Heart left ventricle (tissue), 16 donors: ENCODE measurements at places on chromosomes 16 and 17. TPM values are rescaled to one million over a fixed set of nuclear protein-coding genes. Genes with fewer than 3 reads are reported as not detected.

GRCh38 chr16:3065742-3066439 is 451 bp downstream of the IL32 start:
- DNase-seq: no peak

DNA sequence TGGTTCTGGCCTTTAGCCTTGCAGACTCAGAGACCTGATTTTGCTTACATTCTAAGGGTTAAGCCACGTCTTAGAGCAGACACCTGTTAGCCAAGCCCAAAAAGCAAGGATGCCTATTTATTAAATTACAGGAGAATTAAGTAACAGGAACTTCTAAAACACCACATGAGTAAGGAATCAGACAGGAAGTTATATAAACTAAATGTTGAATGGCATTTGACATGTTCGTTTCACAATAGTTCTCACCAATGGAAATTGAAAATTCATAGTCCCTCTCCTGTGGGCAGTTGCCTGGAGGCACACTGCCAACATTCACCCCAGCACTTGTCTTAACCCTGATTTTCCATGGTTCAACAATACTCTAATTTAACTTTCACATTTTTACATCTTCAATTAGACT is 9.0 kb downstream of the KRTAP9-7 start:
- DNase-seq: no peak

Gene SRRM2
- total RNA-seq: 312 TPM

Gene OR3A2
- not detected for total RNA-seq

Gene ABCC6
- 1.1 TPM for total RNA-seq

Gene RPS6KB1
- total RNA-seq: 25.7 TPM

GRCh38 chr16:8655184-8655717 is 19.2 kb upstream of the ABAT start:
- no peak for DNase-seq

Gene PLSCR3
- total RNA-seq: 15.3 TPM

Gene CFAP97D1
- total RNA-seq: not detected

DNA sequence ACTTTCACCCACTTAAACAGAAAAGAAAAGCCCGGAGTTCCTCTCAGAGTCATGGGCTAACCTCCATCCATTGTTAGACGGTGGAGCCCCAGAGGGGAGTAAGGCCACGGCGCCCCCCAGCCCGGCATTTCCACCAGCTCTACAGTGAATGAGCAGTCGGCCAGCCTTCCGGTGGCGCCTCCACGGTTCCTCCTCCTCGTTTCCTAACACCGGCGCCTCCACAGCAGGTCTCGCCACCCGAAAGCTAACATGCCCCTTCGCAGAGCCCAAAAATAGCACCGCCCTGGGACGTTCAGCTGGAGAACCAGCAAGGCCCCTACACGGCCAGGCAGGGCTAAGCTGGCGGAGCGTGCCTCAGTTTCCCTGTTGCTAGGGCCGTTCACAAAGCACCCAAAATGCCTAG is 858 bp downstream of the MMD start:
- peak; percentile 51 for DNase-seq

- DNase-seq: no peak
Observed at GRCh38 chr16:53996961-53997360, 289.6 kb downstream of the IRX3 start.

Gene ADGRG1
- total RNA-seq: 16.7 TPM

DNA sequence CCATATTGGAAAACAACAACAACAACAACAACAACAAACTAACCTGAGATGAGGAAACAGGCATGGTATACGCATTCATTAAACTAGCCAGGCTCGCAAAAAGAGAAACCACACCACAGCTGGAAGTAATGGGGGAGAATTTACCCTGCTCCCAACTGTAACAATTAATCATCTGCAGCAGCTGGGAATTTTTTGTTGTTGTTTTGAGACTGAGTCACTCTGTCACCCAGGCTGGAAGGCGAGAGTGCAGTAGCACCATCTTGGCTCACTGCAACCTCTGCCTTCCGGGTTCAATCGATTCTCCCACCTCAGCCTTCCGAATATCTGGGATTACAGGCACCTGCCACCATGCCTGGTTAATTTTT is 16.3 kb downstream of the PRPSAP1 start:
- no peak for DNase-seq

DNA sequence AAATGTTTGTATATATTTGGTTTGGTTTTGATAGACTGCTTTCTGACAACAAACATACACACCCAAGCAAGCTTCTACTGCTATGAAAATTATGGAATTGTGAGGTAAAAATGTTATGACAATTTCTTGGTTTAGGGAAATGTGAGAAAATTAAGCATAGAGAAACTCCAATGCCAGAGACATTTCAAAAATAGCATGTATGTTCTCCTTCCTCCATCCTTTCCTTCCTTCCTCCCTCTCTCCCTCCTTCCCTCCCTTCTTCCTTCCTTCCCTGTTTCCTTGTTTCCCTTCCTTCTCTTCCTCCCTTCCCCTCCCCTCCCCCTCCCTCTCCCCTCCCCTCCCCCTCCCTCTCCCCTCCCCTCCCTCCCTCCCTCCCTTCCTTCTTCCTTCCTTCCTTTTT is 14.9 kb downstream of the KCNJ2 start:
- no peak for DNase-seq

DNA sequence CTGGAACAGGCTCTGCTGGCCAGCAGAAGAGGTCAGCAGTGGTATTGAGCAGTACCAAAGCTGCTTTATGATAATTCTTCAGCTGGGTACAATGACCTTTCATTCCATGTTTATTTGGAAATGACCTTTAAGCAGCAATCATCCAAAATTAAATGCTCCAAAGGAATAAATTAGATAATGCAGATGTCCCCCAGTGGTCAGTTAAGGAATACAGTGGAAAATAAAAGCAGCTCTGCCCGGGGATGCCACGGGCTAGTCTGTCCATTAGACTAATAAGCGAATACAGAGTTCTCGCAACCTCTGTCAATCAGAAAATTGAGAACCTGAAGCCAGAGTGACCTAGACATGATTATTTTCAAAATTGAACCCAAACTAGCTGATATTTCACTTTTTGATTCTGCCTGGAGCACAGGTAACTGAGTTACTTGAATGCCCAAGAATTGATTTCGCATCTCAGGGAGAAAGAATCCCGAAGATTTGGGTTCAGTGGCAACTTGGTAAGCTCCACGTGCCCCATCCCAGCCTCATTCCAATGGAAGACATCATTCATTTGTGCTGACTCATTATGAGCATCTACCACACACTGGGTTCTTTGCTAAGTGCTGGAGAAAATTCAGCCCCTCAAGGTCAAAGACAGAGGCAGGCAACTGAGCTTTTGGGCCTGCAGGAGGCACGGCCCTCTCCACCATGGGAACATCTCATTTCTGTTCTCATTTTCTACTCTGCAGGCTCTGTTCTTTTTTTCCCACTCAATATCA is 34.4 kb upstream of the SLC39A11 start:
- DNase-seq: no peak

Gene XYLT1
- total RNA-seq: 1.8 TPM

Gene CDT1
- total RNA-seq: 0.23 TPM

DNA sequence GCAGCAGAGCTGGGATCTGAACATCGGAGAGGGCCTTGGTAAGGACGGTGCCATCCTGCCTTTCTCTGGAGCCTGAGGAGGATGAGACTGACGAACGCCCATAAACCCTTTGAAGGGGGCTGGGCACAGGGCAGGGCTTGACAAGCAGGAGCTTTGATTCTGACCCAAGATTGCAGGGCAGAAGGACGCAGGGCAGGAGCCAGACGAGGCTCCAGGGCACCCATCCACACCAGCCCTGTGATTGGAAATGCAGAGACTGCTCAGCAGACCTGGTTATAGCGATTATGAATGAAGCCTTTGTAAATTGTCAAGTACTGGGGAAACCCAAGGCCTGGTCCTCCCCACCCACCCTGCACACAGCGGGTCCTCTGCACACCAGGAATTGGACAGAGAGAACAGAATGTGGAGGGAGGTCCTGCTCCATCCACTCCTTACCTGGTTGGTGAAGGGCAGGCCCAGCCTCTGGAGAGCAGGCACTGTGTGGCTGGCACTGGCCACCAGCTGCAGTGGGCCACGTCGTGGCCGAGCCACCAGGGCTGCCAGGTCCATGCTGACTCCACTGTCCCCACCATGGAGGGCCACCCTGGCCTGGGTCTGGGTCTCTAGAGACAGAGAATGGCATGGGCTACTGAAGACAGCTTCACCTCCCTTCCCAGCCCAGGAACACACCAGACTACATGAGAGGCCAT is 68.8 kb downstream of the RMI2 start:
- DNase-seq: no peak

DNA sequence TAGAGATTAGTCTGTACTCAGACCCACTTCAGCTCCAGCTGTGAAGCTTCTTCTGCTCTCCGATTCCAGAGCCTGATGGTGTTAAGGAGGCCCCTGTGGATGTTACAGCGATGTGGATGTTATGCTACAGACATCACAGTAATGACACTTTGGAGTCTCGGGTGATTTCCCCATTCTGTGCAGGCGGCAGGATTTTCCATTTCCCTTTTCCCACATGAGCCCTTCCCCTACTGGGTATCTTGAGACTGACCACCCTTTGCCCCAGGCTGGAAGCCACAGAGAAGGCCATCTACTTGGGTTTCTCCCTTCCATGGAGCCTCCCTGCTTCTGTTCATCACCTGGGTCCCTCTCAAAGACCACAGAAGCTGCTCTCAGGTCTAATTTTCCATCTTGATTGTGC is 78.3 kb downstream of the KCNJ12 start:
- no peak for DNase-seq

DNA sequence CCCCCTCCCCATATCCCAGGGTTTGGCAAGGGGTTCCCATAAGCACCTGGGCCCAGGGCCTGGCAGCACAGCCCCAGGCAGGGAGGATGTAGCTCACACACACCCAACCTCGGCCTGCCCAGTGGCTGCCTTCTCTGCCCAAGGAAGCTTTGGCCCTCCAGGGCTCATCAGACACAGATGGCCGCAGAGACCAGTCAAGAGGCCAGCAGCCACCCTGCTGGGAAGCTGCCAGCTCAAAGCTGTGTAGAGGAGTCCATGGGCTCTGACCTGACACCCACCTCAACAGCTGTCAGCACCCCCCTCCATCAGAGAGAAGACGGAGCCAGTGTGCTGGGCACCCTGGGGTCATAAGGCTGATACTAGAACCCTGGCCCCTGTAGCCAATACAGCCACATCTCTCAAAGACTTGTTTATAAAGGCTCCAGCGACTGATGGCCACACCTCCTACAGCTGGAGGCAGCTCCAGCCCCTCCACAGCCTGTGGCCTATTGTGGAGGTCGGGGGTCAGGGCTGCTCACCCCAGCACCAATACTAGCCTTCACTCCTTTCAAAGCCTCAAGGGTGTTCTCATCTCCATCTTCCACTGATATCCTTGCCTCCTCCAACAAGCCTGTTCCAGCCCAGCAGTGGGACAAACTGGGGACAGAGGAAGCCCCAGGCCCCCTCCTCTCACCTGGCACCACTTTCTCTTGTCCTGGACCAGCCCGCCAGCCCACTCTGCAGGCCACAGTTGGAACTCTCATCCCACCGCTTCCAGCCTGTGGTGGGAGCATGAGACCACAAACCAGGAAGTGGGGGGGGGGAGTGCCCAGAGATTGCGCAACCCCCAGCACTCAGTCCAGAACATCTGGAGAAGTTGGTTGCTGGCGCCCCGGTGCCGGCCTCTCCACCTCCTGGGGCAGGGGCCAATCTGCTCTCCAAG is 2.2 kb upstream of the MPG start:
- DNase-seq: peak; percentile 90

Gene KCTD11
- 9.0 TPM for total RNA-seq

Gene SYT17
- total RNA-seq: 0.66 TPM

Gene BICDL2
- total RNA-seq: not detected

Gene MILR1
- total RNA-seq: 1.9 TPM

- no peak for DNase-seq
Observed at GRCh38 chr17:2792366-2793169, 3.7 kb upstream of the RAP1GAP2 start.

DNA sequence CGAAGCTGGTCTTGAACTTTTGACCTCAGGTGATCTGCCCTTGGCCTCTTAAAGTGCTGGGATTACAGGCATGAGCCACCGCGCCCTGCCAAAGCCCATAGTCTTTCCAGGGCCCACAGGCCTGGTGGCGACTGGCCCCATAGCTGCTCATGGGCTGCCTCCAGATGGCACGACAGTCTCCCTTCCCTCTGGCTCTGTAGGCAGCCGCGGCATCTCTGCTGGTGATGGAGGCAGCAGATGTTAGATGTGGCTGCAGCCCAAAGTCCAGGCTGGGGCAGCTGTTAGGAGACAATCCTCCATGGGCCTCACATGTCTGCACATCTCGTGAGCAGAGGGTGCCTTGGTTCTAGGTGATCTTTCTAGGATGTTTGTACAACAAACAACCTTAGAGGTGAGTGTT is 69.7 kb upstream of the DNAJA2 start:
- DNase-seq: no peak

- DNase-seq: peak; percentile 50
Observed at GRCh38 chr17:20121359-20122253, 112.4 kb downstream of the SPECC1 start.

DNA sequence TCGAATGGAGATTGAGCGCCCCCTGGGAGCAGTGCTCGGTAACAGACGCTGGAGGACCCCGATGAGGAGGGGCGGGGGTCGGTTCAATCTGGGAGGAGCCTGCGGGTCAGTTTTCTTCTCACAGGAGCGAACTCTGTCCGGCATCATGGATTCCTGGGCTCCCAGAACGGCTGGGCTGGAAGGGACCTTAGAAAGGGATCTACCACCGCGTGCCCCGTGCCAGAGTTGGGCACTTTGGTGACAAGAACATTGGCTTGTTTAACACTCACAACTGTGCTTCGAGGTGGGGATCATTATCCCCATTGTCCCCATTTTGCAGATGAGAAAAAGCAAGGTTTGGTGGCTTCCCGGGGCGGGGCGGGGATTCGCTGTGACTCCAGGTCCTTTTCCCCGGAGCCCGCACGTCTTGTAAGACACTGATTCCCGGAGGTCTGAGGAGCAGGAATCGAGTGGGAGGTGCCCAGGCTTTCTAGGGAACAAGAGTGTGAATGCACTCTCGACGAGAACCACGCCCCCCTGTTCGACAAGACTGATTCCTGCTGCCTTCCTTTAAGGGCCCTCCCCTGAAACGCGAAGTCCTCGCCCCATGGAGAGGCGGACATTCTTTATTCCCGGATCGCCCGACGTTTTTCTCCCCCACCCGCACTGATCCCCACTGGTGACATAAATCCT is 1.5 kb upstream of the FBXL19 start:
- DNase-seq: peak; percentile 89

Gene NPIPB8
- total RNA-seq: not detected

- DNase-seq: no peak
Observed at GRCh38 chr17:75006653-75007052, 5.8 kb upstream of the MRPL58 start.

DNA sequence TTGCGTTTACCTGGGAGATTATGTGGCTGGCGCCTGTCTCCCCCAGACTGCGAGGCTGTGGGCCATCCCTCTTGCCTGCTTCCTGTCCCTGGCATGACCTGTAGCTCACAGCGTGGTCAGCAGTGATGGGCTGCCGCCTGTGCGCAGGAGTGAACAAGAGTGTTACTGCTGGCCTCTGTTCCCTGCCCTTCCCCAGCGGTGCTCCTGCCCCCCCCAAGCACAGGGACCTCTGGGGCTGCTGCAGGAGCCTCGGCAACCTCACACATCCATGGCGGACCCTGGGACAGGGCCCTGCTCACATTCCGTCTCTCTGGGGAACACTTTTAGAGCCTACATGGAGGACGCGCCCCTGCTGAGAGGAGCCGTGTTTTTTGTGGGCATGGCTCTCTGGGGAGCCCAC is 10.6 kb downstream of the TSC2 start:
- no peak for DNase-seq

Gene SPEM1
- total RNA-seq: not detected

Gene CCDC57
- total RNA-seq: 16.6 TPM

- DNase-seq: no peak
Observed at GRCh38 chr16:57531635-57532265, 4.6 kb downstream of the CCDC102A start.

Gene KRT20
- total RNA-seq: not detected

Gene STARD3
- 16.9 TPM for total RNA-seq
